AG08396 (cell line): ENCODE measurements at places on chromosomes 5 and 9.

GRCh38 chr5:81907012-81907635 is 64.7 kb upstream of the ATG10 start:
- DNase-seq = no peak

- DNase-seq = no peak
These were observed 188.8 kb downstream of the FBN2 start for GRCh38 chr5:128349044-128349858.

GRCh38 chr9:72441848-72442607 is 77.0 kb upstream of the ZFAND5 start:
- peak; percentile 56 for DNase-seq

DNA sequence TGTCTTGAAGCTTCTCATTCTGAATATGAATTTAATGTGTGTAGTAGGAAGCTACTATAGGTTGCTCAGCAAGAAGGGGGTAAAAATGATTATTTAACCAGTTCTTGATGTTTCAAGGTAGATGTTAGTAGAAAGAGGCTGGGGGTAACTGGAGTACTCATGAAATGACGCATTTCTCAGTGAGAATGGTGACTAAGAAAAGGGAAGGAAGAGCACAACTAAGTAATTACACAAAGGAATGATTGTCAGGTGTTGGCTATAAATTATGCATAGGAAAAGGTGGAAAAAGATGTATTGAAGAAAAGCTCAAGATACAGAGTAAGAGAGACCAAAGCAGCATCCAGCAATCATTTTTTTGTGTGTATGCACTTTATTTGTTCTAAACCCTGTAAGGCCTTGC is 1.4 kb upstream of the PSIP1 start:
- DNase-seq = no peak

DNA sequence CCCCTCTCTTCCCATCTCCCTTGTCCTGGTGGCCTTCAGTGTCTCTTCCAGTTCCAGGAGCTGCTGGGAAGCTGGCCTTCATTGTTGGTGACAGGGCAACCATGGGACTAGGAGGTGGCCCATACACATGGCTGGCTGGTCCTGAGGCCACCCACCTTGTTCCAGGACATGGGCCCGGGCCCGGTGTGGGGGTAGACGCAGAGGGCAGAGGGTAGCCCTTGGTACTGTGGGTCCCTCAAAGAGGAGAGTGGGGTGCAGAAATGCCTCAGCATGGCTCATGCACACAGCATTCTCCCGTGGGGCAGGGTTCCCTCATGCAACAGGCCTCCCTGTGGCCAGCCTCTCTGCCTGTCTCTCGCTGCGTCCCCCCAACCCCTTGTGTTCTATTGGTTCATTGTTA is 20.8 kb downstream of the SLC6A7 start:
- DNase-seq = no peak

DNA sequence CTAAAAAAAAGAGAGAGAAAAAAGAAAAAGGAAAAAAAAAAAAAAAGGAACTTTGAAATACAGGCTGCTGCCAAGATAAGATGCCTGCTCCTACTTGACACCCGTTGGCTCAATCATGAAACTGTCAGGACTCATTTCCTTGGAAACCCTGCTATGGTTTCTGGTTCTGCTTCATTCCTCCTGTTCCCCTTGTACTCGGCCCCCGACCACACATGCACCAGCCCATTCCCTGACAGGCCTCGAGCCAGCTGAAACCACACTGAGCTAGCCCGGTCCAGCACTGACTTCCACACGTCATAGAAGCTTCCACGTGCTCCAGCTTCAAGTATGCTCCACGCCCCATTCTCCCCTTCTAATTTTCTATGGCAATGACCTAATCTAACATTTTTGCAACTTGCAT is 93.2 kb downstream of the MYO10 start:
- no peak for DNase-seq

- DNase-seq = no peak
These were observed 105.7 kb downstream of the SPOCK1 start for GRCh38 chr5:137393196-137393993.
